ENCODE measurements at places on chromosomes 1 and 21. TPM values are rescaled to one million over a fixed set of nuclear protein-coding genes. Genes with fewer than 3 reads are reported as not detected.

- H3K27ac ChIP-seq, result no peak overlapping the region
- H3K36me3 ChIP-seq, result no peaks in the 10 kb centered on the region
- no peaks in the 10 kb centered on the region for H3K27me3 ChIP-seq
- no peak overlapping the region for H3K4me3 ChIP-seq
Measured at GRCh38 chr1:102032534-102032933, 35.8 kb upstream of the OLFM3 start.

GRCh38 chr1:223228931-223229528 lies 86.0 kb upstream of the TLR5 start:
- peaks cover 5% of the 10 kb centered on the region for H3K4me1 ChIP-seq
- no peak overlapping the region for H3K4me3 ChIP-seq

DNA sequence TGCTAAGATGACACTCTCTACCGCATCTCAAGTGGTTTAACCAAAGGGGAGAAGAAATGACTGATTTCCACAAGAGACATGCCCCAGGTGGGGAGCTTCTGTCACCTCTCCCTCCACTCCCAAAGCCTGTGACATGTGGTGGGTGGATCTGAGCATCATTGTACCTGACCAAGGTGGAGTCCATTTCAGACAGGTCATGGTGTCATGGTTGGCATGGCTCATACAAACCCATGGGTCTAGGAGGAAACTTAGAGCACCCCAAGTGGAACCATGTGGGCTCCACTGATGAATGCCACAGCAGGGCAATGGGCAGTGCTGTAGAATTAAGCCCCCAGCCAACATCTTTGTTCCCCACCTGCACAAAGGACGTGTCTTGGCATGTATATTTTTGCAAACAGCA lies 131.5 kb upstream of the EDN2 start:
- no peaks in the 10 kb centered on the region for H3K36me3 ChIP-seq
- no peak overlapping the region for H3K27ac ChIP-seq
- DNase-seq, result no peak
- no peaks in the 10 kb centered on the region for H3K4me1 ChIP-seq
- no peaks in the 10 kb centered on the region for H3K27me3 ChIP-seq

DNA sequence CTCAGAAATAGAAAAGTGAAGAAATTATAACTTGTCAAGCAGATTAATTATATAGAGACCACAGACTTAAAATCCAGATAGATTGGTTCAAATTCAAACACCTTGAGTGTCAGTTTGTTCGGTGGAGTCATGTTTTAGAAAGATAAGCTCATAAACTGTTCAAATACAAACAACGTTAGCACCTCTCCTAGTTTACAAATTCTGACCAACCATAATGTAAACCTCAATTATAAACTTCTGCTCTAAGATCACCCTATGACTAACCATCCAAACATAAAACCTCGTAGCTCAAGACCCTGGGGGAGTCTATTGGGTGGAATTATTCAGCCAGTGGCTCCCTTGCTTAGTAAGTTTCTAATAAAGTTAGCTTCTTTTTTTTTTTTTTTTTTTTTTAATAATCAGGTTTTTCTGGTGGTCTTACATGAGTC lies 12.4 kb downstream of the CBR1 start:
- no peaks in the 10 kb centered on the region for H3K27me3 ChIP-seq
- H3K36me3 ChIP-seq, result no peaks in the 10 kb centered on the region
- no peaks in the 10 kb centered on the region for H3K4me1 ChIP-seq
- no peak overlapping the region for H3K27ac ChIP-seq
- H3K4me3 ChIP-seq, result no peak overlapping the region

DNA sequence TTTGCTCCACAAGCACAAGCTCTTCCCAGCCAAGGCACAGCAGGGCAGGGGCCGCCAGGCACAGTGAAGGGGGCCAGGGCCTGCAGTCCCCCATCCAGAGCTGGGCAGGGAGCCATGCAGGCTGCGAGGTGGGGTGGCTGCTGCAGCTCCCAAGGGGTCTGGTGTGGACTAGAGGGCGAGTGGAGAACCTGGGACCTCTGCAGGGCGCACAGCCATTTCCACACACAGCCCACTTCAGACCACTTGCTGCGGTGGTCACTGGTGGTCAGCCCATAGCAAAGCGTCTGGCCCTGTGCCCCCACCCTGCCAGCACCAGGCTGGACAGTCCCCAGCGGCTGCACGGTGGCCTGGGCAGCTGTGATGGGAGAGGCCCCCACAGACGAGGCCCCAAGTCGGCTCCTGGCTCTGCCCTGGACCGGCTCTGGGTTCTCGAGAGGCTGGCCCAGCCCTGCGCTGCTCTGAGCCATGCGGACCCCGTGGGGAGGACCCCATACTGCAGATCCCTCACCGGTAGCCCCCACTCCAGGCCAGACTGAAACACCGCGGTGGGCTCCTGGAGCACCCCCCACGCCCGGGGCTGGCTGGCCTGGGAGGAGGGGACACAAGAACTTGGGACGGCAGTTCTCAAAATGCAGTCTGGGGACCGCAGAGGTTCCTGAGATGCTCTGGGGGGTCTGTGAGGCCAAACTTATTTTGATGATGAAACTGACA lies 47.1 kb upstream of the COL6A2 start:
- no peaks in the 10 kb centered on the region for H3K27me3 ChIP-seq
- peaks cover 29% of the 10 kb centered on the region for H3K4me1 ChIP-seq
- peak; percentile 48 for DNase-seq
- H3K4me3 ChIP-seq, result no peak overlapping the region
- no peaks in the 10 kb centered on the region for H3K36me3 ChIP-seq

DNA sequence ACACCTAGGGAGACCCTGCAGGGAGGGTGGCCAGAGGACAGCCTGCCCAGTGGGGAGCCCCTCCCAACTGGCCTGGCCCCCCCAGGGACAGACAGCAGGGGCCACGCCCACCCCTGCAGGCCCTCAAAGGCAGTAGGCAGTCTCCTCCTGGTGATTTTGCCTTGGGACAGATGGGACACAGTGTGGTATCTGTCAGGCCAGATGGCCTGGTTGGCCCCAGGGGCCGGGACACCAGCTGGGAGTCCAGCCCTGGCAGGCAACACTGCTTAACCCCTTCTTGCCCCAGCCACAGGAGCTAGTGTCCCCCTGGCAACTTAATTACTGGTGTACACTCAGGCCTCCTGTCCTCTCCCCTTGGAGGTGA lies 17.8 kb downstream of the IFFO2 start:
- no peaks in the 10 kb centered on the region for H3K27me3 ChIP-seq
- no peak overlapping the region for H3K4me3 ChIP-seq
- no peaks in the 10 kb centered on the region for H3K36me3 ChIP-seq
- DNase-seq, result no peak
- no peak overlapping the region for H3K27ac ChIP-seq
- no peaks in the 10 kb centered on the region for H3K4me1 ChIP-seq

DNA sequence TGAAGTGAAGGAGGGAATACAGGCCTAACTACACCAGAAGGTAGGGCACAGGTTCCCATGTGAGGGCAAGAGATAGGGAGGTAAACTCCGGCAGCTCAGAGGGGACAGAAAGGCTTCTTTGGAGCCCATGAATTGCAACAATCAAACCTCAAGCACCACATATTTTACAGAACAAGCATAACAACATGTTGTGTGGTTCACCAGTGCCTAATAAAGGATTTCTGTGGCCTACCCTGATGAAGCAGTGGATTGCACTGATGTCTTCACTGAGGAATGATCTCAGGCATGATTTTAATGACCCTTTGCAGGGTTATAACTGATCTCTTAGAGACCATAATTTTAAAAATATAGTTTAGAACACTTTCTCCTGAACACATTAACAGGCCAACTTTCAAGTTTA lies 77.4 kb downstream of the RUNX1 start:
- no peaks in the 10 kb centered on the region for H3K27me3 ChIP-seq
- no peak overlapping the region for H3K27ac ChIP-seq
- DNase-seq, result no peak
- no peak overlapping the region for H3K4me3 ChIP-seq
- H3K36me3 ChIP-seq, result no peaks in the 10 kb centered on the region
- no peaks in the 10 kb centered on the region for H3K4me1 ChIP-seq

DNA sequence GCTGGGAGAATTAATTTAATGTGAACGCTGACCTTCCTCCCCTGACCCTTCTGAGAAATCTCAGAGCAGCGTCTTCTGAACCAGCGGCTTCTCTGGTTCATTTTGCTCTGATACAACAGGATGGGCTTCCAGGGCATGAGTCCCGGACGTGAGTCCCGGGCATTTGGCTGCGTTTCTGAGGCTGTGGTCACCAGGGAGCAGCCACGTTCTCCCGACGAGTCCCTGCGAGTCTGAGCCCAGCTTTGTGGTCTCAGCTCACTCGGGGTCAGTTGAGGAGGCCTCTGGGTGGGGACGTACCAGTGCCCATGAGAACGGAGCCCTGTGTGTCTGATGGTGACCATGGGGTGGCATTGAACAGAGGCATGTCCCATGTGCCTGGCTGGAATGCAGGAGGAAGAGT lies 17.7 kb upstream of the OBSCN start:
- no peaks in the 10 kb centered on the region for H3K4me1 ChIP-seq
- no peaks in the 10 kb centered on the region for H3K36me3 ChIP-seq
- H3K27ac ChIP-seq, result no peak overlapping the region
- no peak for DNase-seq

- no peaks in the 10 kb centered on the region for H3K4me1 ChIP-seq
- H3K36me3 ChIP-seq, result no peaks in the 10 kb centered on the region
- no peaks in the 10 kb centered on the region for H3K27me3 ChIP-seq
- no peak overlapping the region for H3K4me3 ChIP-seq
- H3K27ac ChIP-seq, result no peak overlapping the region
- no peak for DNase-seq
Measured at GRCh38 chr1:27863538-27863915, 8.8 kb upstream of the THEMIS2 start.

GRCh38 chr1:66275601-66276023 lies 258.3 kb upstream of the SGIP1 start:
- H3K4me1 ChIP-seq, result peaks cover 4% of the 10 kb centered on the region
- no peak for DNase-seq
- no peak overlapping the region for H3K4me3 ChIP-seq

DNA sequence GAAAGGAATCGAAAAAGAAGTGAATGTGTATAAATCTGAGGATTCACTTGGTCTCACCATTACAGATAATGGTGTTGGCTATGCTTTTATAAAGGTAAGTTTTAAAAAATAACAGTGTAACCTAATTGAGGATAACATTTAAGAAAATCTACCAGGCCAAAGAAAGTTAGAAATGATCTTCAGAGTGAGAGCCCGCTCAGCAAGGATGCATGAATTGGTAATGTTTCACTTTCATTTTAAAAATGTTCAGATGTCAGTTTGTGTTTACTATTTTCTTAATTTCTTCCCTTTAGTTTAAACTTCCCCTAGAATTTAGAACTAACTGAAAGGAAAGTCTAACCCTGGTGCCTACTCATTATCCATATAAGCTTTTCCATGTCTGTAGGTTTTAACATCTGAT lies 35.0 kb downstream of the GIPC2 start:
- H3K27me3 ChIP-seq, result no peaks in the 10 kb centered on the region
- no peak for DNase-seq
- no peaks in the 10 kb centered on the region for H3K36me3 ChIP-seq
- no peaks in the 10 kb centered on the region for H3K4me1 ChIP-seq

DNA sequence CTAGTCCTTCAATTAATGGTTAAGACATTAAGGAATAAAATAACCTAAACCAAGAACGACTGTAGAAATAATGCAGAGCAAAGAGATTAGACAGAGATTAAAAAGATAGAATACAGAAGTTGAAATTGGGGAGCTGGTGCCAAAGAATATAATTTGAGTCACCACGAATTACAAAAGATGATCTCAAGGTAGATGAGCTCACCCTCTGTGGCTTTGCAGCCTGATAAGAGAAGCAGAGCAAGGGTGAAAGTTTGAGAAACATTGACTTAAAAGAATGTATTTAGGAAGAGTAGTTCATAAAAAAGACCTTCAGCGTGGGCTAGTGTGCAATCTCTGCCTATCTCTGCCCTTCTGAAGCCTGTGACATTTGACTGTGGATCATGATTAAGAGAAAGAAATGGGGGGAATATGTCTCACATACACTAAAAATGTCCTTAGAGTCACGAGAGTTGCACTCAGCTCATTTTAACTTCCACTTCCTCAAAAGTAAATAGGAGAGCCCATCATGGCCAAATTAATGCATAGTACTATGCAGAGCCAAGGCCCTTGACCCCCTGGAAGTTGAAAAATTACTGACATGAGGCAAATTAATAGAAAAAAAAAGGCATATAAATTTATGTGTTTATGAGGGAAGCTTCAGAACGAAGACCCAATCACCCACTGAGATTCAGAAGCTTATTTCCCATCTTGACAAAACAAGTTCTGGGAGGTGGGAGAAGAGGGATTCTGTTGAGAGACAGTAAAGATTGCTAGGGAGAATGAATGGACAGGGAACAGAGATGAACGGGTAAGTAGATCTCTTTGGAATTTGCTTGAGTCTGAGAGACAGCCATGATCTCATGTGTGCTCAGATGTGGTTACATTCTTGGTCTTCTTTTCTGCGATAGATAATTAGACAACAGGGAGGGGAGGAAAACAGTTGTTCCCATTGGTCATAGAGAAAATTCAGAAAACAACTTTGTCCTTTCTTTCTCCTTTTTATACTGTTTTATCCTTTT lies 395.4 kb upstream of the LRRC7 start:
- no peaks in the 10 kb centered on the region for H3K36me3 ChIP-seq
- H3K4me1 ChIP-seq, result no peaks in the 10 kb centered on the region
- no peak for DNase-seq
- no peaks in the 10 kb centered on the region for H3K27me3 ChIP-seq

GRCh38 chr1:32398401-32398800 lies 4.2 kb upstream of the BSDC1 start:
- H3K4me1 ChIP-seq, result peaks cover 1% of the 10 kb centered on the region
- H3K36me3 ChIP-seq, result no peaks in the 10 kb centered on the region
- DNase-seq, result no peak
- no peaks in the 10 kb centered on the region for H3K27me3 ChIP-seq
- no peak overlapping the region for H3K27ac ChIP-seq
- no peak overlapping the region for H3K4me3 ChIP-seq

DNA sequence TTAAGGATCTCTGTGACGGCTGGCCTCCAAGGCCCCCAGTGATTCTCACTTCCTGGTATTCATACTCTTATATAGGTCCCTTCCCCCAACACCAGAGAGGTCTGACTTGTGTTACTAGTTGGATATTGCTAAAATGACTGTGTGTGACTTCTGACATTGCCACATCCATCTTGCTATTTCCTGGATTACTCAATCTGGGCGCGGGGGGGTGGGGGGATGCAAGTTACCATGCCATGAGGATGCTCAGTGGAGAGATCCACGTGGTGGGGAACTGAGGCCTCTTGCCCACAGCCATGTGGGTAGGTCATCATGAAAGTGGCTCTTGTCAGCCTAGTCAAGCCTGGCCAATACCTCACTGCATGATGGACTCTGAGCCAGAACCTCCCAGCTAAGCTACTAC lies 117.0 kb downstream of the UBE2U start:
- no peak for DNase-seq
- H3K27ac ChIP-seq, result no peak overlapping the region
- H3K27me3 ChIP-seq, result no peaks in the 10 kb centered on the region
- H3K36me3 ChIP-seq, result no peaks in the 10 kb centered on the region
- H3K4me1 ChIP-seq, result no peaks in the 10 kb centered on the region
- H3K4me3 ChIP-seq, result no peak overlapping the region

GRCh38 chr21:34992736-34993398 lies 56.2 kb downstream of the RUNX1 start:
- H3K27ac ChIP-seq, result no peak overlapping the region
- peak; percentile 33 for DNase-seq
- peaks cover 2% of the 10 kb centered on the region for H3K4me1 ChIP-seq

GRCh38 chr1:227006226-227006796 lies 66.2 kb downstream of the COQ8A start:
- no peak overlapping the region for H3K4me3 ChIP-seq
- DNase-seq, result no peak
- no peaks in the 10 kb centered on the region for H3K36me3 ChIP-seq

The TRIM67 gene
- not detected for total RNA-seq
